ENCODE measurements at places on chromosomes 13 and 19.

- no peak for DNase-seq
Measured at GRCh38 chr19:49363268-49364082, at the start of gene DKKL1. Gene DKKL1, plus strand, starts transcription at chr19:49363877. Its CDS starts 122 bp downstream, at chr19:49363999.

DNA sequence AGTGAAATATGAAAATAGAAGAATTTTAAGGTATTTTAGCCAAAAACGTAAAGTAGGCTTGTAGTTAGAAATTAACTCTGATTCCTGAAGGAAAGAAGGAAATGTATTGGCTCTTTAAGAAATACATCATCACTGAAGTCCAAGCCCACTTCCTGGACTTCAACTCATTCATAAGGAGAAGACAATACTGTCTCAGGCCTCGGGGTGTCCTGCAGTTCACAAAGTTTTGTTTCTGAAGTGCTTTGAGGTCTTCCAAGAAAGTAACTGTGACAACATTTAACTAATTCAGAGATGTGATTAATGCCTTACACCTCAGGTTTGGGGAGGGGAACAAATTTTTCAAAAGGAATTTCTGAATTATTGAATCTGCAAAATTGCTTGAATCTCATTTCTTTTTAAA is 65.8 kb upstream of the STARD13 start:
- no peak for DNase-seq

DNA sequence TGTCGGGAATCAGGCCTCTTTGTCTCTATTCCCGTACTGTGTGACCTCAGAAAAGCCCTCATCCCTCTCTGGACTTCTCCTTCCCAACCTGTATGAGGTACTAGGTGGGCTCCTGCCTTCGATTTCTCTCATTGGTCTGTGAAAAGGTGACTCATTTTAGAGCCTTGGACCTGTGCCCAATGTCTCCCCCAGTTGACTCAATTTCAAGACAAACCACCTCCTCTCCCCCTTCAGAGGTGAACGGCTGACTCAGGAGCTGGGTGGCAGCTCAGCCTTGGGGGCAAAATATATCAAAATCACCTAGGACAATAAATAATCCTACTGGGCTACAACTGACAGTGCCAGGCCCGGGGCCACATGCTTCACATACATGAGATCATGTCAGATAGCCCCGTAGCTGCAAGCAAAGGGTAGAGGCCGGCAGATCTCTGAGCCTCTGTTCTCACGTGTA is 630 bp downstream of the COQ8B start:
- DNase-seq = peak; percentile 40

- DNase-seq = no peak
Measured at GRCh38 chr19:41871573-41872383, 5.3 kb upstream of the CD79A start.

- DNase-seq = peak; percentile 60
Measured at GRCh38 chr19:45322311-45322710, 364 bp downstream of the CKM start.

GRCh38 chr19:55325172-55325571 is at the start of gene TMEM150B:
Gene TMEM150B, minus strand, starts transcription at chr19:55325341. Its CDS starts 4,305 bp downstream, at chr19:55321036.
- no peak for DNase-seq

- DNase-seq = no peak
Measured at GRCh38 chr19:55024111-55024510, 14.0 kb downstream of the GP6 start.

DNA sequence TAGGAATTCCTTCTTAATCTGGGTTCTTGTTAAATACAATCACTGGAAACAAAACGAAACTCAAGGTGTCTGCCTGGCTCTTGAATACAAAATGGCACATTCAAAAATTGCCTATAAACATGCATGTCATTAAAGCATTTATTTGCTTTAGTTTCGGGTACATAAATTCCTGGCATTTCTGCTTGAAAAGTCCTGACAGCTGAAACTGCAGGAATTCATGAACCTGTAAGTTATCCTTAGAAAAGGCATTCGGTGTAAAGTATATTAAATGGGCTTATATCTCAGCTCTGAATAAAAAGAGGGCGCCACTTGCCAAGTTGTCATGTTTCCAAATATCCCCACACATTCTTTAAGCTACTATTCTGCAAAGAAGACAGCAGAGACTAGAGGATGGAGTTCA is 32.9 kb downstream of the RXFP2 start:
- DNase-seq = no peak

GRCh38 chr19:30046522-30046921 is 104.5 kb downstream of the URI1 start:
- no peak for DNase-seq

DNA sequence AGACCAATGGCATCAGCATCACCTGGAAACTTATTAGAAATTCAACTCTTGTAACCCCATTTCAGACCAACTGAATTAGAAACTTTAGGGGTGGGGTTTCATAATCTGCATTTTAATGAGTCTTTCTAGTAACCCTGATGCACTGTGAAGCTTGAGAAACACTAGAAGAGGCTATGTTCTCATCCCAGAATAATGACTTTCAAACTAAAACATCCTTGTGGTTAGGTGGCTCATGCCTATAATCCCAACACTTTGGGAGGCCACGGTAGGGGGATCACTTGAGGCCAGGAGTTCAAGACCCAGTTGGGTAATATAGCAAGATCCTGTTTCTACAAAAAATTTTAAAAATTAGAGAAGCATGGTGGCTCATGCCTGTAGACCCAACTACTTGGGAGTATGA is 402.4 kb downstream of the DLEU7 start:
- no peak for DNase-seq

DNA sequence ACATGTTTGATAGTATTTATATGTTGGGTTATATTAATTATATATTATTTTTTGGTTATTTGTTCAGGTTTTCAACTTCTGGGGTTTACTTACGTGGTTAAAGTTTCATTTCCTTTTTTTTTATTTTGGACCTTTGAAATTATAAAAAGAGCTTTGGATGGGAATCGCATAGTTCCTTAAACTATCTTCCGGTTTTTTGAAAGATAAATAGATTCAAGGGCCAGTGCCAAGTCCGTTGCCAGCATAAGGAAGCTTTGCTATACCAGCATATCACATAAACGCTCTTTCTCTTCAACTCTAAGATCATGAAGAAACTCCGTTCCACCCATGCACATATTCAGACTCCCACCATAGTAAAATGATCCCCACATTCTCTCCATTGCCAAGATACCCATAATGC is 7.4 kb upstream of the OXGR1 start:
- no peak for DNase-seq

DNA sequence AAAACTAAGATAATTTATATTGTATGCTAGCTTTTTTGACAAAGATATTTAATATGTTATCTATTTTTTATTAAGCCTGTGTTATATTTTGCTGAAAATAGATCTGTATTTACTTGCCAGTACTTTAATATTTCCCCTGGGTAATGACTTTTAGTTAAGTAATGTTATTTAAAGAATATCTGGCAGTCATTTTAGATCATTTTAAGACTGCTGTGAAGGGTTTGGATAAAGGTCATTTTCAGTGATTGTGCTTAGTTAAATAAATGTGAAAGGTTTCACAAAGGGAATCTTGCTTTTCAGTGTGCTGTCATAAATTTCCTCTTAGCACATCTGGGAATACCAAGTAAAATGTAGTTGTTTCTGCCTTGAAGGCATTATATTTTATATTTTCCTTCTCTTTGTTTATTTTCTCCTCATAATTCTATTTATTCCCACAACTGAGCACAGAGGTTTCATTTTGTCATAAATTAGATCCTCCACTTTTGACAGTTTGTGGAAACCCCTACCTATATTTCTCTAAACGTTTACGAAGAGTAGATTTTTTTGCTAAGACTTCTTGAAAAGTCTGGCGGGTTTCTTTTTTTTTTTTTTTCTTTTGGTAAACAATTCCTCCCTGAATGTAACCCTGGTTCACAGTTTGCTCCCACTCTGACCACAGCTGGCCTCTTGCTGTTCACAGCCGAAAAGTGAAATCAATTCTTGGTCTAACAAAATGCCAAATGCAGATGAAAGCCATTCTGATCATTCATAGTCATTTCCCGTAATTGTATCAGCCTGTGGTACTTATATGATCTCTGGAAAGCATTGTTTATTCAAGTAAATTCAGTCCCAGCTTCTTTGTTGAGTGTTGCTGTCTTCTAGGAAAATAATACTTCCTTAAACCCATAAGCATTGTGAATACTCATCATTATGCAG is 87.8 kb downstream of the MAB21L1 start:
- no peak for DNase-seq

DNA sequence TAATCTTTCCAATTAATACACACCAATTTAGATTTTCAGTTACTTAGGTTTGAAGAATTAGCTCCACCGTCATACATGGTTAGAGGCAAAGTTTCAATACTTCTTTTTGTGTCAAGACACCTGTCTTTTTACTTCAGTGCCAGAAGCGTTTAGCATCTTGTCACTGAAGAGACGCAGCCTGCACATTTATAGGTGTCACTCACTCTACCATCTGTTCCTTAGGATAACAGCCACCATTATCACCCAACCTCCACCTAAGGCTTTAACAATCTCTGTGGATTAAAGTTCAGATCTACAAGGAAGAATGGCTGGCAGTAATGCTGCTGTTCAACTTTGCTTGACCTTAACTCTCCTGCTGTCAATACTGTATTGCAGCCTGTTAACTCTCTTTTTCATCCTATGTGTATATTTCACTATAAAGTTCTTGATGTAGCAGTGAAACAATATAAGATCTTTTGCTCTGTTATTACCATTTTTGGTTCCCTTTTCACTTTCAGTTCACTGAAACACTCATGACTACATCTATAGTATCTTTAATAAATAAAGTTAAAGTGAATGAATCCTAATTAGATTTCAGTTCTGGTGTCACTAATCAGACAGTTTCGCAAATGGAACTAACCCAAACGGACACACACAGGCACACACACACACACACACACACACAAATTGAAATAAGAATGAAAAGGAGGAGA is 435.6 kb downstream of the PCDH9 start:
- peak; percentile 82 for DNase-seq

DNA sequence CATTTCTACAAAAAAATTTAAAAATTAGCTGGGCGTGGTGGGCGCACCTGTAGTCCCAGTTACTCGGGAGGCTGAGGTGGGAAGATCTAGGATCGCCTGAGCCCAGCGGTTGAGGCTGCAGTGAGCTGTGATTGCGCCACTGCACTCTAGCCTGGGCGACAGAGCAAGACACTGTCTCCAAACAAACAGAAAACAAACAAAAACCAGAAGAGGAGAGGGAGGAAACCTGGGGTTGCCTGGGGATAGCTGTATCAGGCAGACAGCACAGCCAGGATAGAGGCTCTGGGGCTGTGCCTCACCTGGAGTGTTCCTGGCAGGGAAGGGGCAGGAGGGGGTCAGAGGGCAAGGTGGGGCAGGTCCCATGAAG is 2.6 kb upstream of the POLR2E start:
- DNase-seq = no peak

DNA sequence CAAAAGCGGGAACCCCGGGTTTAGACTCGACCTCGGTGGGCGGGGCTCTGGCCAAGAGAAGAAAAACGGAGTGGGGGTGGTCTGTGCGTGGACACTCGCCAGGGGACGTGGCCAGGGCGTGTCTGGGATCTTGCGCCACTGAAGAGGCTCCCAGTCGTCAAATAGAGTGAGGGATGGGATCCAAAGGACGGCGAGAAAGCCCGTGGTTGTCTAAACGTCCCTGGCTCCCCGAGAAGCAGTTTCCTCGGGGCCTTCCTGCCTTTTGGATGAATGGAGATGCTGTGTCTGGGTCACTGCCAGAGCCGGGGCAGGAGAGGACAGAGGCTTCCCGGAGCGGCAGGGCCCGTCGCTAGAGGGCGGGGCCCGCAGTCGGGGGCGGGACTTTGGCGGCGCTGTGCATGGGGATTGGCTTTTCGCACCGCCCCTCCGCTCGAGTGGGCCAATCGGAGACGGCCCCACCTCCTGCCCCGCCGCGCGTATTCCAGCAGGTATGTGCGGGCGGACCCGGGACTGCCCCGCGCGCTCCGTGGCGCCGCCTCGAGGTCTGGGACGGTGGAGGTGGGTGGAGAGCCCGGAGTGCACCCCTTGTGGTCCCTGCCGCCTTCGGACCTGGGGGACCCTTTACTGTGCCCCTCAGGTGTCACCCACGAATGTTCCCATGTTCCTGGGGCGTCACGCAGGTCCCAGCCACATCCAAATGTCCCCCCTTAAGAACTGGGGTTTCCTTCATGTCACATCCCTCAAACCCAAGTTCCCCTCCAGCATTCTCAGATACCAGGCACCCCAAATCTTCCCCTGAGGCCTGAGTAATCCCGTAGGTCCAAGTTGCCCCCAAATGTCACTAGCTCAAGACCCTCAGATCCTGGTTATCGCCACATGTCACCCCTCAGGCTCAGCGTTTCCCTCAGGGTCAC is 38.3 kb downstream of the ZSWIM4 start:
- peak; percentile 87 for DNase-seq

- DNase-seq = no peak
Measured at GRCh38 chr19:53463263-53463662, 4.3 kb upstream of the ZNF813 start.

- no peak for DNase-seq
Measured at GRCh38 chr19:16334411-16334810, 9.8 kb downstream of the KLF2 start.

DNA sequence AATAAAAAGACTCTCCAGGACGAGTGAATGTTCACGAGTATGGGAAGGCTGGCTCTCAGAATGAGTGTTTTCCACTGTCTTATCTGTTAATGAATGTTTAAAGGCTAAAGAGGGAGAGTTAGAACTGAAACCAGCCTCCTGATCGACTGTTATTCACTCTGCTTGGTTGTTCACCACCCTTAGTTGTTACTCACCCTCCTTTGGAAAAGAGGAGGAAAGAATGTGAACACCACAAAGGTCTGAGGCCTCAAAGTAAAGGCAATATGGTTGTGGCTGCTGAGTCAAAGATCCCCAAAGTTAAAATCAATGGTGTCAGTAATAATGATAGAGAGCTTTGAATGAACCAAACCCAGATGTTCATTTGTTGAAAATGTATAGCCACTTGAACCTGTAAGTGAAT is 1793.2 kb upstream of the PCDH20 start:
- DNase-seq = no peak

DNA sequence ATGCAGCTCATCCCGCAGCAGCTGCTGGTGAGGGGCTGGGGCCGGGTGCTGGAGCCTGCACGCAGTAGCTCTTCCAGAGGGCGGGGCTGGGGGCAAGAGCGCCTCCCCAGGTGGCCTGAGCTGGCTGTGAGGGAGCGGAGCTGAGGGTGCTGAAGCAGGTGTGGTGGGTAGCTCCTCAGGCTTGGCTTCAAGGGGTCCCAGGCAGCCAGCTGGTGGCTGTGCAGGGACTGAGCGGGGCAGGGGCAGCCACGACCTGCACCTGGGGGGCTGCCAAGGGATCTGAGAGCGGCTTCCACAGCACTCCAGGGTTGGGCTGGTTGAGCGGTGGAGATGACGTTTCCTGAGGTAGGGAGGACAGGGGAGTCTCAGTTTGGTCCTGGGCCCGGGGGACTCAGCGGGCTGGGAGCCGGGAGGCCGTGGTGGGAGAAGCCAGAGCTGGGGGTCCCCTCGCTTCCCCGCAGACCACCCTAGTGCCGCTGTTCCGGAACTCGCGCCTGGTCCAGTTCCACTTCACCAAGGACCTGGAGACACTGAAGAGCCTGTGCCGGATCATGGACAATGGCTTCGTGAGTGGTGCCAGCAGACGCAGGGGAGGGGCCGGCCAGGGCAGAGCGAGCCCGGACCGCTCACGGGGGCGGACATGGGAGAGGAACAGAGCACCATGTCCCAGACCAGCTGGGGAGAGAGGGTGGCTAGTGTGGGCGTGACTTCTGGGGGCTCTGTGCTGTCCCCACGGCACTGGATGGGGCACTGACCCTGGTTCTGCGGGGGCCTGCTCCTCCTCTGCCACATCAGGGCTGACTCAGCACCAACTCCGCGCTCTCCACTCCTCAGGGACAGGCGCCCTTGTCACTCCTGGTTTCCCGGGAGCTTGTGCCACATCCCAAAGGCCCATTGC is 7.4 kb downstream of the PTOV1 start:
- no peak for DNase-seq

- DNase-seq = peak; percentile 77
Measured at GRCh38 chr13:59495936-59496512, 667.7 kb downstream of the DIAPH3 start.

- no peak for DNase-seq
Measured at GRCh38 chr13:36530050-36530789, 97.9 kb downstream of the CCNA1 start.
